Vagina (tissue), 2 donors: ENCODE measurements at places on chromosomes 16 and 17. TPM values are rescaled to one million over a fixed set of nuclear protein-coding genes. Genes with fewer than 3 reads are reported as not detected.

Gene GAS2L2
- total RNA-seq: not detected

Gene TBC1D26
- total RNA-seq: 4.2 TPM

Gene TEX19
- total RNA-seq: not detected

- DNase-seq: no peak
Measured at GRCh38 chr17:78965491-78965924, 14.2 kb downstream of the LGALS3BP start.

DNA sequence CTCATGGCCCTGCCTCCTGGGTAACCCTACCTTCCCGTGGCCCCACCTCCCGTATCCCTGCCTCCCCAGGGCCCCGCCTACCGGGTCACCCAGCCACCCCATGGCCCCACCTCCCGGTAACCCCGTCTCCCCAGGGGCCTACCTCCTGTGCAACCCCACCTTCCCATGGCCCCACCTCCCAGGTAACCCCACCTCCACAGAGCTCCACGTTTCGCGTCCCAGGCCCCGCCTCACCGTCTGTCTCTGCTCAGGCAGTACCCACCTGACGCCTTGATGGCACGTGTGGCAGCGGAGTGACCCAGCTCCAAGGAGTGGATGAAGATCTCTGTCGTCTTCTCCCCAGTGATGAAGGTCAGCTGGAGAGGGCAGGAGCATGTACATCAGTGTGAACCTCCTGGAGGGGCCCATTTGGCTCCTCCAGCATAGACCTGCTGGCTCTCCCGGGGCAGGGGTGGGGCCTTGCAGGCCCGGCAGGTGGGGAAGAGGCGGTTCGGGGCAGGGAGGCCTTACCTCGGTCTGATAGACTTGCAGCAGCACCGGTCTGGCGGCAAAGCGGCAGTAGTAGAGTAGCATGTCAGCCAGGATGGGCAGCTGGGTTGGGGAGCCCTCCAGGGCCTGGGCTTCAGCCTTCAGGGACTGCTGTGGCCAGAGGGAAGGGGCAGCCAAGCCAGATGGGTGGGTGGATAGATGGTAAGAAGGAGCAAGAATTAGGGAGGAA is 18.7 kb upstream of the PIK3R6 start:
- no peak for DNase-seq

DNA sequence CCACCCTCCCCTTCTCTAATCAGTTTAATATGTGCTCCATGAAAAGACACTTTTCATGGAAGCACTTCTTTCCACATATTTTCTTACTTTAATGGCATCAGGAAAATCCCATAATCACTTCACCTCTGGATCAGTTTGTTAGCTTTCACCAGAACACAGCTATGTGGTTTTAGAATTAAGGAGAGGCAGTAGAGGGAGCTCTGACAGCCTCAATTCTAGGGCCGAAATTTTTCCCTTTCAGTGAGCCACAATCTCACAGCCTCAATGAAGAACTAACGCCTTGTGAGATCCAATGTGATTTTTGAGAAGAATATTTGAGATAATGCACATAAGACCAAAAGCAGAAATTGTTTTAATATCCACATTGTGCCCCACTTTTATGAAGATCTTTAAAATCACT is 1494.0 kb upstream of the CDH8 start:
- DNase-seq: no peak

DNA sequence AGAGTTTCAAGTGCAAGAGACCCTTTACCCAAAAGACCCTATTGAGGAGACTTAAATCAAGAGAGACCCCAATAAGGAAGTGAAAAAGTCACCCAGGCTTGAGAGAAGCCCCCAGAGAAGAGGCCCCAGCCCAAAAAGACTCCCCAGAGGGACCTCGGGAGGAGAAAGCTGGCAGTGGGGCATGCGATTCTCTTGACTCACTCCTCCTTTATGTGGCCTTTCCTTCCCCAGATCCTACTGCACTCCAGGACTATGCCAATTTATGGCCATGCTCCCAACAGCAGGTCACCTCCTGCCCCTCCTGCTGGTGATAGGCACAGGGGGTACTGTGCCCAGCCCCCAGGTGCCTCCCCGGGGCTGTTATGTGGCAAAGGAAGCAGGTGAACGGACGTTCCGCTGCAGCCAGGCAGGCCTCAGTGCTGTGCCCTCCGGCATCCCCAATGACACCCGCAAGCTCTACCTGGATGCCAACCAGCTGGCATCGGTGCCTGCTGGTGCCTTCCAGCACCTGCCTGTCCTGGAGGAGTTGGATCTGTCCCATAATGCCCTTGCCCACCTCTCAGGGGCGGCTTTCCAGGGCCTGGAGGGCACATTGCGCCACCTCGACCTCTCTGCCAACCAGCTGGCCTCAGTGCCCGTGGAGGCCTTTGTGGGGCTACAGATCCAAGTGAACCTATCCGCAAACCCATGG is 16.3 kb downstream of the LRRC3C start:
- no peak for DNase-seq
